Urinary bladder (tissue), 4 donors: ENCODE measurements at places on chromosomes 3 and 15. TPM values are rescaled to one million over a fixed set of nuclear protein-coding genes. Genes with fewer than 3 reads are reported as not detected.

DNA sequence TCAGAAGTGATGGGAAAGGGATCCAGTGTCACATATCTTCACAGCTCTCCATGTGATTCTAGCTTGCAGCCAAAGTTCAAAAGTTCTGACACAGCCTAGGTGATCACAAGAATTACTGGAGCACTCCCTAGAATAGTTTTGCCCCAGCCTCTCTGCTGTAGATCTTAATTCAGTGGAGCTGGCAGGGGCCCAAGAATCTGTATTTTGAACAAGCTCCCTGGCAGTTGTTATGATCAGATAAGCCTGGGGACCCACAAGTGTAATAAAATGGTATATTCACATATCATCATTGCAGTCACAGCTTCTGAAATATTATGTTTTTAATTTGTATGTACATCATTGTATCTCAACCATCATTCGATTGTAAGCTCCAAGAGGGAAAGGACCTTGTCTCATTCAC, 62.3 kb downstream of the NOX5 start:
- DNase-seq: no peak

GRCh38 chr3:171768281-171768900, 41.9 kb downstream of the PLD1 start:
- DNase-seq: no peak

GRCh38 chr3:73114711-73115110, 53.3 kb downstream of the EBLN2 start:
- DNase-seq: no peak

DNA sequence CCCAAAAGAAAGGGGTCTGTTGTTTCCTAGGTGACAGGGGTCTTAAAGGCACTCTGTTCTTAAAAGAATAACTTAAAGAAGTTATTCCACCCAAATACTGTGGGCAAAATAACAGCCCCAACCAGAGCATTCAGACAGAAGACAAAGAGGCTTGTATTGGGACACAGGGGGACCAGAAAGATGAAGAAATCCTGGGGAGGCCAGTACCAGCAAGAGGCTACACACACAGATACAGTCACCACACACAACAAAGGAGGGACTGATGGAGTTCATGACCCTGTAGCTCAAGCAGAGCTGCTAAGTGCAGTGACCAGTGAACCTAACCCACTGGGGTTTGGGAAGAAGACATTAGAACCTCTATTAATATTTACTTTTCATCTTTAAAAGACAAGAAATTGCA, 59.0 kb downstream of the MTHFS start:
- DNase-seq: no peak

ARID3B gene
- total RNA-seq: 4.3 TPM

DNA sequence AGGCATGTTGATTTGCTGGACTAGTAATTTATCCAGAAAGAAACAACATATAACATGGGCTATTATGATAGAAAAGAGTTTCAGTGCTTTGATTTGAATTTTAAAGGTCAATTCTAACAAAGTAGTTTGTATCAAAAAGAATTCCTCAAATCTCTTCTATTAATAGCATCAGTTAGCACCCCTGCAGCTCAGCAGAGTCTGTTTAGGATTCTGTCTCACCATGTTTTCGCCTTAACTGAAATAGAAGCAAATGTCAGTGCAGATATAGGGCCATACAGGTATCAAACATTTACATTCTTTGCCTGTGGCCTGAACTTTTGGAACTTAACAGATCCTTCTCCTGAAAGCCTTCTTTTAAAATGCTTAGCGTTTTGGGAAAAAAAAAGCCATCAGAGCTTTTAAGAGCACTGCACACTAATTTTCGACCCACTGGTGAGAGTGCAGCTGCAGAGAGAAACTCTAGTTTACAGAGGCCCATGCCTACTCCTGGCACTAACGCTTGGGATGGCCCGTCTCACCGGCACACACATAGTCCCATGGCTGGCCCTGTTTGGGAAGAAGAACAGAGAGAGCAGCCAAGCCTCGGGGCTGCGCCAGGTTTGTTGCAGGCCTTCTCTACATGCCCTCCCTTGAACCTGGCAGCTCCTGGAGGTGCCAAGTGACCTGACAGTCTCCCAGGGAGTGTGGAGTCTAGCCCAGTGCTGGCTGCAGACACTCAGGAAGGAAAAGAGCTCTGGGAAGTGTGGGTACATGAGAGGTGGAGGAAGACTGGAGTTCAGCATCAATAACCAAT, 9.9 kb upstream of the PAQR9 start:
- no peak for DNase-seq

GRCh38 chr3:193048127-193048526, 130.5 kb upstream of the MB21D2 start:
- no peak for DNase-seq

CAMP gene
- not detected for total RNA-seq

DNA sequence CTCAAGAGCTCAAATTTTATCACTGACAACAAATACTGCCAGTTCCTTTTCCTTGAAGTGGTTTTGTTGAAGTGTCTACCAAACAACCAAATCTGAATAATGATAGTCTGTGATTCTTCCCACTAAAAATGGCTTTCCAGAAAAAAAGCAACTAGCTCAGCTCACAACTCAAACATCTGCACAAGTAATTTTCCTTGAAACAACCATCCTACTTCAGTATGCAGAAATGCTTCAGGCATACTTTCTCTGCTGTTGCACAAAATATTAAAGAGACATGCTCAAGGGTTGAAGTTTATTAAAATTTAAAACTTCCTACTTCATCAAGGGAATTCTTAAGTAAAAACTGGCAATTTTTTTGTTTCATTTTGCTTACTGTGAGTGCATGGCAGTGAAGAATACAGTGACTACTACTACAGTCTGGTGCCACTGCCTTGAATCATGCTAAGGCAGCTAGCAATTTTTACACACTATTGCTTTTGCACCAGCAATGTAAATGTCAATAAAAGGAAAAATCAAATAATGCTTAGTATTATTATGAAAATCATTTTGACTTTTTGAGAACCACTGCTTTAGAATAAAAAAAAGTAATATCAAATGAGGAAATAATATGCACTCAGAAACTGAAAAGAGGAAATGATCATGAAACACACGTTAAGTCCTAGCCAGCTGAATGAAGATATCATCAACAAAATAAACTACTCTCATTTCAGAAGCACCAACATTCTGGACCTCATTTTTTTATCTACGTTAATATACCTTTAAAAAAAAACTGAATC, 33.6 kb downstream of the VPS13C start:
- no peak for DNase-seq

ADGRG7 gene
- total RNA-seq: 0.11 TPM

TERC gene
- total RNA-seq: 108 TPM

- no peak for DNase-seq
These were observed 2.3 kb downstream of the SEMA3G start for GRCh38 chr3:52442409-52443267.

DNA sequence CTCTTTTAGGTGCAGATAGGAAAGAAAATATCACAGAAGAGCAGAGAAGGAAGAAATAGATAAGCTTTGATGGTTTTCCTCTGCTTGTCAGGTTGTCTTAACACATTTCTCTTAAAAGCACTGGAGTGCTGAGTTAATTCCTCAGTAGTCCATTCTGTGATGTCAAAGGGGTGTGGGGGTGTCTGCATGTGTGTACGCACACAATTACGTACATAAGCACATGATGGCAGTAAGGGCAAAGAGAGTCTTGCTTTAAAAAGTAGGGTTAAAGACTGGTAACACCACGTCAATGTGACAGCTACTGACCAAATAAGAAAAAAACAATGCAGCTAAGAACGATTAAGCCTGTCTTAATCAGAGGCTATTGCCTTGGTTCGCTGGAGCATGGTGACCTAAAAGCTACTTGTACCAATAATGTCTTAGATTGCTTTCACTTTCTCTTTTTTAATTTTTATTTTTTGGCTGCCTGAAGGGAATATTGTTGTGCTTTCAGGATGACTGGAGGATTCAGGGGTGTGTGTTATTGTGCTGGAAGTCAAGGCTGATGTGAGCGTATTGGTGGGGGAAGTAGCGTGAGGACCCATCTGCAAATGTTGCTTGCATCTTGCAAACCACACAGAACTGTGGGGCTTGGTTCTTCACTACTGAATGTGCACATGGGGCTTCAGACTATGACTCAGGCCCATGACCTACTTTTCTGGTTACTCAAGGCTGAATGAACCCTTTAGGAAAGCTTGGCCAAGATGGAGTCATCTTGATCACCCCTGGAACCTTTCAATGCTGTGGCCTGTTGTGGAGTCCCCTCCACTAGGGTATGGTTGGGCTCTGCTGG, 417.8 kb upstream of the TPM1 start:
- DNase-seq: no peak

- no peak for DNase-seq
These were observed 29.5 kb upstream of the FAM107A start for GRCh38 chr3:58606693-58607092.

GRCh38 chr3:192943393-192943792, 25.7 kb upstream of the MB21D2 start:
- DNase-seq: no peak

- DNase-seq: no peak
These were observed 164.3 kb downstream of the CACNA1D start for GRCh38 chr3:53658613-53659193.

DNA sequence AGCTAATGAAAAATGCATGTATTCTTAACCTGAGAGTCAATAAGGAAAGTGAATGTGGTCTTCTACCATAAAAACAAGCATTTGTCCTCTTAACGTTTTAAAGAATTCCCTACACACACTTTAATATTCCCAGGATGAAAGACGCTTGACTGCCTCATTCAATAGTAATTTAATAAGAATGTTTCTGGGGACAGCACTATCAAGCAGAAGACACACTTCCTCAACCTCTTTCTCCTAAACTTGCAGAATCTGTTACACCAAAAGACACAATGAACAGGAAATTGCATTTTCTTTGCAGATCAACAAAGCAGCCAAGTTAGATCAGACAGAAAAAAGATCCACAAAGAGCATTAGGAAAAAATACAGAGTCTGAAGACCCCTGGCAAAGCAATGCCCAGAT, 97.7 kb downstream of the PLCH1 start:
- no peak for DNase-seq

DNA sequence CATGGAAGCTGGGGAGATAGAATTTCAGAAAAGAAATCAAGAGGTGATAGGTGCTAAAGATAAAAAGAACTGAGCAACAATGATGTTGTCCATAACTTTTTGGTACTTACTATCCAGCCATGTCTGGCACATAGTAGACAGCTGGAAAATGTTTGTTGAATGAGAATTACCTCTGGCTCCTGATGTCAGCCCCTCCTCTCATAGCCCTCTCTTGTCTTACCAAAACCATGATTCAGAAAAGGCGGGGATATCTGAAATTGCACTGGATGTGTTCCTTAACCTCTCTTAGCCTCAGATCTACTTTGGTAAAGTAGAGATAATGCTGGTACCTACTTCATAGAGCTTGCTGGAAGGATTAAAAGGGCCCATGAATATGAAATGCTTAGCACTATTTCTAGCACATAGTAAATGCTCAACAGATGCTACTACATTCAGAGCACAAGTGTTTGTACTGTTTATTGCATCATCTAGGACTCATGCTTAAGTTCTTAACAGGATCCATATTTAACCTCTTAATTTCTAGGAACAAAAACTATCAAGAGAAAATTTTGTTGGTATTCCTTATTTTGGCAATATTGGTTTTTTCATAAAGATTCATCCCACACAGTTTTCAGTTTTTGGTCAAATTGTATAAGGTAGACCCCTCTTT, 780.9 kb upstream of the LMCD1 start:
- no peak for DNase-seq

GRCh38 chr3:134144694-134145093, 106.0 kb downstream of the RYK start:
- no peak for DNase-seq

CCR9 gene
- total RNA-seq: not detected

DLL4 gene
- total RNA-seq: 11.8 TPM

GRK7 gene
- 0.16 TPM for total RNA-seq

ANKRD63 gene
- total RNA-seq: not detected

DNA sequence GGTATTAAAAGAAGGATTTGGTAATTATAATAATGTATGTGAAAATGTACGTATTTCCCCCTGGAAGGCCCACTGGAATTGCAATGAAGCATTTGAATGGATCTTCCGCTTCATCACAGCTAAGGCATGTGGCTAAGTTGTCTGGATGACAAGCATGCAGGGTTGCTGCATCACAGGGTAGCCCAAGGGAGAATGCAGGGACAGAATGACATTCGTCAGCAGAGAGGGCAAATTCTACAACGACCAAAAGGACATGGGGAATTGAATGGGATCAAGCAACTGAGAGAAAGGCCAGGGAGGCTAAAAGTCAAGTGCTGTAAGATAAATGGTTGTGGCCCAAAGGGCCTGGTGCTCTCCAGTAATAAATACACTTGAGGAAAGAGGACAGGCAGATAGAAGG, 95.4 kb downstream of the ISL2 start:
- DNase-seq: no peak

GRCh38 chr3:61264281-61264680, 13.0 kb upstream of the FHIT start:
- no peak for DNase-seq

EIF5A2 gene
- total RNA-seq: 9.5 TPM

PIGBOS1 gene
- 16.0 TPM for total RNA-seq

- DNase-seq: no peak
These were observed 61.0 kb upstream of the SEC61A1 start for GRCh38 chr3:127991251-127991650.

- DNase-seq: no peak
These were observed 213.9 kb upstream of the RBMS3 start for GRCh38 chr3:29067007-29067406.

DNA sequence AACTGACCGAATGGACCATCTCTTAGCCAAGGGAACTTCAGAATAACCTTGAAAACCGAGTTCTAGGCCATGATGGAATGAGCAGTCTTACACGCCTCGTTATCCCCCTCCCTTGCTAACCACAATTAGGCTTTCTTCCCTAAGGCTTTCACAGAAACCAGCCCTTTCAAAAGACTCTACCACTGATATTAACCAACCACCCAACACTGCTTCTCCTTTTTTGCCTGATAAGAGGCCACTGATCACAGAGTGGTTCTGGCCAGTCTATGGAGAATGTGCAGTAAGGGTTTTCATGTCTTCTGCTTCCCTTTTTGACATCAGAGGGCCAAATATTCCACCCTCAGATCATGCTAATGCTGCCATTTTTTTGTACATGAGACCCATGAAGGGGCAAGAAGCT, 59.3 kb downstream of the MCF2L2 start:
- no peak for DNase-seq

- no peak for DNase-seq
These were observed 11.9 kb downstream of the CPOX start for GRCh38 chr3:98581474-98581873.

TMEM158 gene
- total RNA-seq: 1.7 TPM

GRCh38 chr15:91880373-91880772, 26.9 kb downstream of the SLCO3A1 start:
- DNase-seq: no peak

- DNase-seq: no peak
These were observed 675 bp downstream of the RBM15B start for GRCh38 chr3:51391566-51392354.

DNA sequence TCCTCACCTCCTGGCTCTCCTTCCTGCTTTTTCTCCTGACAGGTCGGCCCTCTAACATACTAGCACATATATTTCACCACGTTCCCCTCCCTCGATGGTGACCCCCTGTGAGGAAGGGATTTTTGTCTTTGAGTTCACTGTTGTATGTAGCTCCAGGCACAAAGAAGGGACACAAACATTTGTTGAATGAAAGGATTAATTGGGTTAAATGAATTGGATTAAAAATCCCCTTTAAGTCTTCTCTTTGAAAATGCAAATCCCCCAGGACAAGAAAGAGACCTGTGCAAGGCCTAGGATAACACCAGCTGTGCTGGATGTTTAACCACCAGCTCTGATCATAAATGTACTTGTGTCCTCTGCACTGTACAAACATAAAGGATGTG, 3.3 kb downstream of the CALML4 start:
- no peak for DNase-seq
